ENCODE measurements at places on chromosomes 12 and 14.
A peak's percentile ranks its signal among the peaks of the same experiment; 100 is the strongest.

DNA sequence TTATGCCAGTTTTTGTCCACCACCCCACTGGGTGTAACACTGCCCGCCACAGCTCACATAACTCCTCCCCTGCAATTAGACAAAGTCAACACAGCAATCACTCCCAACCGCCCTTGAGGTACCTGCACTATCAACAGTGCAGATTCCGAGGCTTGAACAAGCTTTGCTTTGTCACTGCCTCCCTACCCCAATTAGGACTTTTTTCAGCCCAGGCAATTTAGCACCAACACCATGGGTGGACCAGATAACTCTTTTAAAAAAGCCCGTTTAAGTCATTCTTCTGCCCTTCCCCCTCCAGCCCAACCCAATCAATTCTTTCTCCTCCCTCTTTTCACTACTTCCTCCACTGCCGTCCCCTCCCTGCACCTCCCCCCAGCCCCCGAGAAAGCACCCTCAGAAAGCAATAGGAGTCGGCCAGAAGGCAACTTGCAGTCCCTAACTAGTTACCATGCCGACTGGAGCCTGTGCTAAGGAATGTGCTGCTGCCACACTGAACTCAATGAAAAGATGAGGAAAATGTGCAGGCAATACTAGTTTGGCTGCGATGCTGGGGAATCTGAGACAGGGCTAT, 45.7 kb upstream of the OTX2 start:
- no peak for DNase-seq

GRCh38 chr14:37601865-37602264, 6.4 kb downstream of the TTC6 start:
- DNase-seq, result no peak

DNA sequence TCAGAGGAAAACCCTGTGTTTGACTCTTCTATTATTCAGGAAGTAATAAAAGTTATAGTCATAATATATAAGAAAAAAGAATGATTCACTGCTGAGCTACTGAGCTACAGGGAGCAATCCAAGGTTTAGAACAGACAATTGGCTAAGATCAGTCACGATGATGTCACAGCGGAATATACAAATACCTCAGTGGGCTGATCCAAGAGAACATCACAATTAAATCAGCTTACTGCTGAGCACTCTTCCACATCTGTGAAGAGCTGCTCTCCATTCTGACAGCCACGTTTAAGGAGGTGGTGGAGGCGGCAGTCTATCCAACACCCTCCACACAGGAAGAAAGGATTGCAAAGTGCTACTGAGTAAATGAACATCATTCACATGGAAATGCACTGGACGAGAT, 271.0 kb downstream of the APAF1 start:
- DNase-seq, result no peak

- no peak for DNase-seq
Observed at GRCh38 chr14:79332504-79333197, 878.7 kb downstream of the DIO2 start.

GRCh38 chr12:96121271-96121711, 72.9 kb upstream of the ELK3 start:
- no peak for DNase-seq

DNA sequence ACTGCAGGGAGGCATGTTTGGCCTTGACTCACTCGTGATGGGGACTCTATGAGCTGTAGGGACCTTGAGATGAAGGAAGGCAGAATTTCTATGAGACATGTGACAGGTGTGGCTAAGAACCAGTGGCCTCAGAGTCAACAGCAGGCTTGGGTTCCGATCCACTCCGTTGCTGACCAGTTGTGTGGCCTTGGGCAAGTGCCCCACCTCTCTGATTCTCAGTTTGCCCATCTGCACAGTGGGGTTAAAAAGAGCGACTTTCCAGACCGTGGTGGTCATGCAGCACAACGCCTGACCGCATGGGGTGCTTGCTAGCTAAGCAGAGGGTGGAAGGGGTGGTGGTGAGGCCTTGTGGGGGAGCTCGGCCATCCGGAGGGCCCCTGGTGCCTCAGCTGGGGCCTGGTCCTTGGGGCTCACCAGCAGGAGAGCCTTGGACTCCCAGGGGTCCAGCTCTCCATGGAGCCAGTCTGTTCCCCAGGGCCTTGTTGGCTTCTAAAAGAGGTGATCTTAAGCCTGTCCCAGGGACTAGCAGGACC, 18.5 kb downstream of the PAPLN start:
- DNase-seq, result no peak

DNA sequence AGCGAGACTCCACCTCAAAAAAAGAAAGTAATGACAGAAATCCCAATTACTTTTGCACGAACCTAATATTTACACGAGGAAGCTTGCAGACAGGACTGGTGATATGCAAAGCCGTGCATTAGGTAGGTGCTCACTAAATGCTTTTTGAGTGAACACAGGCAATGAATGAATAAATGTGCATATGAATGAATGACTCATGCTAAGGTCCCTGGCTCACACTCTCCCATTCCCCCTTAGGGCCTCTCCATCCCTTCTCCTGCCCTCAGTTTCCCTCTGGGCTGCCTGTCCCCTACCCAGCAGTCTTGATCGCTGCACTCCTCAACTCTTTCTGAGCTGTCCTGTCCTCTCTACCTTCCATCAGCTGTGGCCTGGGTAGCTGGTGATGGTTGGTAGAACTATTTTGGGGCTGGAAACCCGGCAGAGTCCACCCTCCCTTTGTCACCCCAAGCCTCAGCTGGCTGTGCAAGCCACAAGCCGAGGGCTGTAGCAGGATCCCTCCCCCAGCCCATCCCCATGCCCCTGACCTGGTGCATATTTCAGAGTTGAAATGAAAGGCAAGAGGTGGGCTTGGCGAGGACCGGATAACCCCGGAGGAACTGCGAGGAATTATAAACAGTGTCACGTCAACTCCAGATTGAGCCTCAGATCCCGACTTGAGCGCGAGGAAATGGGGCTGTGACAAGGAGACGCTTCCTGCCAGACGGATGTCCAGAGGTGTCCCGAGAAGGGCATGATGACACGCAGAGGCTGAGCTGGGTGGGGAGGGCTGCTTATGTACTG, 191.7 kb upstream of the GSC start:
- DNase-seq, result no peak

DNA sequence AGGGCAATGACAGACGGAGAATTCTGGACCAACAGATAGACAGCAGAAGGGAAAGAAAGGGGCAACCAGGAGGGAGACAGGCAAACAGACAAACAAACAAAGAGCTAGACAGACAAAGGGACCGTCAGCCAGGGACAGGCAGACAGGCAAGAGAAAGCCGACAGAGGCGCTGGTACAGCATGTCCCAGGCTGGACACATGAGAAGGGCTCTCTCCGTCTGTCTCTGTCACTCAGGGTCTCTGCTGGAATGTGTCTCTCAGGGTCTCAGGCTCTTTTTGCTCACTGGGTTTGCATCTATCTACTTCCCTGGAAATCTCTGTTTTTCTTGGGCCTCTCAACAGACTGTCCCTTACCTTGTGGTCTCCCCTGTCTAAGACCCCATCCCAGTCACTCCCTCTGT, 8.2 kb upstream of the SMUG1 start:
- DNase-seq, result no peak

- DNase-seq, result peak; percentile 95
Observed at GRCh38 chr12:10613349-10614055, at the start of gene MAGOHB. Gene MAGOHB (minus strand): TSS chr12:10613609. CDS start chr12:10613532, 77 bp downstream.

- no peak for DNase-seq
Observed at GRCh38 chr14:64279704-64280668, 14.2 kb downstream of the ESR2 start.

GRCh38 chr14:65210118-65210821, 108.0 kb upstream of the MAX start:
- no peak for DNase-seq

DNA sequence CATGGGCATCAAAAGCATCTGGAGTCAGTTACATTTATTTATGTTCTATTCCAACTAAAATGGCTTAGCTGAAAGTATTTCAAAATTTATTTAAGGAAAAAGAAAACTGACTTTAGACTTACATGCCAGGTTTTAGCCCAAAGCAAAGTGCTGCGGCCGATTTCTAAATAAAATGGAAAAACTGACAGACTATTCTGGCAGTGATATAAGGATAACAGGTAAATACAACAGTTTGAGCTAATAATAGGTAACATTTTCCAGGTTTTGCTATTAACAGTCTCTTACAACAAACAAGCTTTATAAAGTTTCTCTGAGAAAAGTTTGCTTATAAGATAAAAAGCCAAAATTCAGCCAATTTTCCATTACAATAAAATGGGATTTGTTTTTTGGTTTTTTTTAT, 937.2 kb upstream of the FLRT2 start:
- DNase-seq, result no peak

DNA sequence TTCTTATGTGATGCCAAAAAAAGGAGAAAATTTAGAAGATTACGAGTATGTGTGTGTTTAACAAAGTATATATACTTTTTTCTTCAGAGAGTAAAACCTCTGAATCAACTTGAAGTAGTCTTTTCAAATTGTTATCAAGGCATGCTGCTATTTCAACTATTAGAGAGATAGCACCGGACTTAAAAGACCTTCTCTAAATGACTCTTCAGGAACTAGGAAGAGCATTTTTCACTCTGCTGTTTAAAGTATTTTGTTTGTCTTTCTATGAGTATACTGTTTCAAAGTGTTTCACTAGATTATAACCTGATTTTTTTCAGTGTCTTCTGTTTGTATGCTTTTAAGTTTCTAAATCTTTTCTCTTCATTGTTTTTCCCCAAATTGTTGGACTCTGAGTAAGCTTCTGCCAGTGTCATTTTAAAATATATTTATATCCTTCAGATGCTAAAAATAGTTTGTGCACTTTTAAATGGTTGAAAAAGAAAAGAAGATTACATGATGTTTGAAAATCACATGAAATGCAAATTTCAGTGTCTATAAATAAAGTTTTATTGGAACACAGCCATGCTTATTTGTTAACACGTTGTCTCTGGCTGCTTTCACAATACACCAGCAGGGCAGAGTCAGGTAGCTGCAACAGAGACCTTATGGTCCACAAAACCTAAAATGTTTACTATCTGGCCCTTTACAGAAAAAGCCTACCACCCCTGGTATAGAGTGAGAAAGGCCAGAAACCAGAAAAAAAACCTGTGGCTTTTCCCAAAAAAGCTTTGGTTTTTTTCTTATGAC, 21.3 kb downstream of the CRADD start:
- DNase-seq, result no peak

DNA sequence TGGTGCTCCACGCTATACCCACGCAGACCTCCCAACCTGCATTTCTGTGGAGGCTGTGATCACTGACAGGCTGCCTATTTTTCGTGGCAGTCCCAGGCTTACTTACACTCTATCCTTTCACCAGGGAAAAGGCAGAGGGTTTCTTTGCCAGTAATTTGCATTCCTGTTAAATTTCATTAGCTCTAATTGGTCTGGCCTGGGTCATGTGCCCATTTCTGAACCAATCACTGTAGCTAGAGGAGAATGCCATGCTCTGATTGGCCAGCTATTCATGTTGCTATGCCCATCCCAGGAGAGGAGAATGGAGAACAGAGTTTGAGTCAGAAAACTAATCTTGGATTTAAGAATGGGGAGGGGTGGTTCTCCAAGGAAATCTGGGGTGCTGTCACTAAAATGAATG, 43.2 kb upstream of the TUNAR start:
- no peak for DNase-seq

GRCh38 chr12:65459545-65459944, 181.1 kb downstream of the MSRB3 start:
- DNase-seq, result no peak

DNA sequence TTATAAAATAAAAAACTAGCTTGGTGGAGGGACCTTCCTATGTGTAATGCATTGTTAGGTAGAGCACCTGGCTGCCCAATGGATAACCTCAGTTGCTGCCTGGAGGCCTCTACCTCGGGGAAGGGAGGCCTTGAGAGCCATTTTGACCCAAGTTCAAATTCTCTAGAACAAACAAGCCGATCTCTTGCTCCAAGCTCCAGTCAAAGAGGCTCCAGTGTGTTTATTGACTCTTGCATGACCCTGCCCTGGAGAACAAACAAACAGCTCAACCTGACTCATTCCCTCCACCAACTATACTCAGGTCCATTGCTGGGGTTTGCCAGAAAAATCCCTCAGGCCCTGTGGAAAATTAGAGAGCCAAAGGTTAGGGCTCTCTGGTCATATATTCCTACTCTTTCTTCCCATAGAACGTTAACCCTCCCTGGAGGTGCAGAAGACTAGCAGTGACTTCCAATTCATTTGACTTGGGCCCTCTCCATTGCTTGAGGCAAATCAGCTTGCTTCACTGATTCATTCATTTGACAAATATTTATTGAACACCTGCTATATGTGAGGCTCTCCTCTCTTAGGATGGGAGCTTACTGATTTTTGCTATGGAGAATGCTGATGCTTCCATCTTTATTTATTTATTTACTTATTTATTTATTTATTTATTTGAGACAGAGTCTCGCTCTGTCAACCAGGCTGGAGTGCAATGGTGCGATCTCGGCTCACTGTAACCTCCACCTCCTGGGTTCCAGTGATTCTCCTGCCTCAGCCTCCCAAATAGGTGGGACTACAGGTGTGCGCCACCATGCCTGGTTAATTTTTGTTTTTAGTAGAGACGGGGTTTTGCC, 73.7 kb upstream of the CISTR start:
- no peak for DNase-seq

DNA sequence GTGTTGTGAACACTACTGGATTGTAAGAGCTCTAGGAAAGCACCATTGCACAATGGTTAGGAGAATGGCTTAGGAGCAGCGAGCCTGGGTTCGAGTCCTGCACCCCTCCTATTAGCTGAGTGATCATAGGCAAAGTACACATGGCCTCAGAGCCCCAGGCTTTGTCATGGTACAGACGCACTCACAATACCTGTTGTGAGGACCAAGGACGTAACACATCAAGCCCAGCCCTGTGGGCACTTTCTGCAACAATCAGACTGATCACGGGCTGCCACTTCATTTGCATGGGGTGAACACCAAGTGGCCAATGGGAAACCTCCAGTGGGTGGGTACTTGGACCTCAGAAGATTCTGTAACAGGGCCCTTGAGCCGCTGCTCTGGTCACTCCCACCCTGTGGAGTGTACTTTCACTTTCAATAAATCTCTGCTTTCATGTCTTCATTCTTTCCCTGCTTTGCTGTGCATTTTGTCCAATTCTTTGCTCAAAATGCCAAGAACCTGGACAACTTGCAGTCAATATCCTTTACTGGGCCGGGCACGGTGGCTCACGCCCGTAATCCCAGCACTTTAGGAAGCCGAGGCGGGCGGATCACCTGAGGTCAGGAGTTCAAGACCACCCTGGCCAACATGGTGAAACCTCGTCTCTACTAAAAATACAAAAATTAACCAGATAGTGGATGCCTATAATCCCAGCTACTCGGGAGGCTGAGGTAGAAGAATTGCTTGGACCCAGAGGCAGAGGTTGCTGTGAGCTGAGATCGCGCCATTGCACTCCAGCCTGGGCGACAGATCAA, 28.2 kb downstream of the GLRX5 start:
- DNase-seq, result no peak

- DNase-seq, result peak; percentile 14
Observed at GRCh38 chr12:48999371-49000131, at the start of gene DDN. Gene DDN (minus strand): TSS chr12:48999375. CDS start chr12:48999287, 88 bp downstream.

Data from NCI-H1930 (cell line).